Mammary epithelial cell (primary cell): ENCODE measurements at places on chromosomes 7 and 10. TPM values are rescaled to one million over a fixed set of nuclear protein-coding genes. Genes with fewer than 3 reads are reported as not detected.

The UCN3 gene
- not detected in 2 replicates for total RNA-seq

The BZW2 gene
- total RNA-seq: 75.0 TPM

The VOPP1 gene
- 39.8 and 65.3 TPM in 2 replicates for total RNA-seq

The AOC1 gene
- not detected in 2 replicates for total RNA-seq

The FFAR4 gene
- total RNA-seq: not detected

The PRR15 gene
- total RNA-seq: 0.83 TPM

The TEX47 gene
- not detected in 2 replicates for total RNA-seq

The NAT16 gene
- total RNA-seq: not detected in 2 replicates

The DPY19L1 gene
- total RNA-seq: 12.0 TPM

The THSD7A gene
- total RNA-seq: not detected

The STMP1 gene
- 19.5 TPM for total RNA-seq

The SEPHS1 gene
- 23.3 and 34.6 TPM in 2 replicates for total RNA-seq

The SLC16A9 gene
- 0.07 and 0.08 TPM in 2 replicates for total RNA-seq

The CELF2 gene
- 0.19 and 0.45 TPM in 2 replicates for total RNA-seq

The EBF3 gene
- total RNA-seq: under 0.01 TPM

The CYP26C1 gene
- total RNA-seq: not detected
